ENCODE measurements at places on chromosomes 5 and 9.

GRCh38 chr5:79642210-79642609 lies 30.0 kb downstream of the TENT2 start:
- DNase-seq: no peak

DNA sequence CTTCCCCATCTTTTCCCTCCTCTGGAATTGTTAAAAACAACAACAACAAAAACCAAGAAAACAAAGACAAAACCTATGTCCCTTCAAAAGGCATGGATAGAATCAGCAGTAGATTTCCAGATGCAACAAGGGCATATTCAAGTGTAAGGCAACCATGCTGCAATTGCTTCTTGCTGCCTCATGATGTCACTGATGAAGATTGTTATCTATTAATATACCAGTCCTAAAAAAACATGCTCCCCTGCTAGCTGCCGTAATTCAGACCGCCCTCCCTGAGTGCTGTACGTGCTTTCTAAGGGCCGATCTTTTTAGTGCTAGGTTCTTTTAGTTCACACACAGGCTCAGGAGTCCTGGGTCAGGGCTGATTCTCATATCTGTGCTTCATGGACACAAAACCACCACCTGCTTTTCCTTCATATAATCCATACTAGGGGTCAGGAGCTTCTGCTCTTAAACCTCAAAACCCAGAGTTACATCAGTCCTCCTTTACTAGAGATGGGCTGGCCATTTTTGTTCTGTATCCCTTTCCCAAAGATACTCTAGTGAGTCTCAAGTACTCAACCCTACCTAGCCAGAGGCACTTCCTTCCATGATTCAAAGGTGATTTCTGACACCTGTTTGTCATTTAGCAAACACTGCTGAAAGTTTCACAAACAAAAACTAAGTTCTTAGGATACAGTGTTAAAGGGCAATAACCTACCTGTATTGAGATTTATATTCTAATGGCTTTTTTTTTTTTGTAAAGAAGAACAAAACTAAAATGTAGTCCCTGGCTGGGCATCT lies 82.1 kb downstream of the GIN1 start:
- no peak for DNase-seq

- DNase-seq: no peak
Observed at GRCh38 chr5:169175733-169176132, 125.2 kb downstream of the SLIT3 start.

DNA sequence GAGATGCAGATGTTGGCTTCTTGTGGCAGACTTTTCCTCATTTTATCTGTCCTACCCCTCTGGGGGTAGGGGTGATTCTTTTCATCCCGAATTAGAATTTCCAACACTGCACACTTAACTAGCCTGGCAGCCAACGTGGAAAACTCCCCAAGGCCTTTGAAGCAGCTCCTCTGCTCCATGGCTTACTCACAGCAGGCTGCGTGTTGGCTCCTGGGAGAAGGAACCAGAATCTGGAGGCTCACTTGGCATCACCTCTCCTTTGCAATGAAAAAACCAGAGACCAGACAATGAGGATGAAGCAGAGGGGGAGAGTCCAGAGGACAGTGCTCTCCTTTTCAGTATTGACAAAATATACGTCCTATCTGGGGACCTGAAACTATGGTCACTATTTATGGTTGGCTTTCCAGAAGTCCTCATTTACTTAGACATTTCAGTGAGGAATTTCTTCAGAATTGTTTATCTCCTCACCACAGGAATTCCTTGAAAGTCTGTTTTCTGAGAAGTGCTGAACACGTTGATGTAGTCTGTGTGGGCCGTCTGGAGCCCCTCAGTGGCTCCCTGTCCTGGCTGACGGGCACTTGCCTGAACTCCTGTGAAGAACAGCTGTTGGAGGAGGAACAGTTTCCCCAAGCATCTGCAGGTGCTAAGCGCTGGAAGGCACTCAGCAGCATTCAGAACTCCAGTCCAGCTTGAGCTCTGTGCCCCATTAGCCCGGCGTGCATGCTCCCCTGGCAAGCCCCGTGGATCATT lies 231.3 kb downstream of the RFK start:
- no peak for DNase-seq

- DNase-seq: no peak
Observed at GRCh38 chr5:170427672-170428236, 38.6 kb upstream of the KCNMB1 start.

GRCh38 chr5:132388244-132389050 lies 18.9 kb downstream of the SLC22A5 start:
- no peak for DNase-seq

- peak; percentile 16 for DNase-seq
Observed at GRCh38 chr5:141208478-141208877, at the start of gene PCDHB12. Gene PCDHB12 (plus strand): TSS chr5:141208719. CDS start chr5:141208908, 189 bp downstream.

DNA sequence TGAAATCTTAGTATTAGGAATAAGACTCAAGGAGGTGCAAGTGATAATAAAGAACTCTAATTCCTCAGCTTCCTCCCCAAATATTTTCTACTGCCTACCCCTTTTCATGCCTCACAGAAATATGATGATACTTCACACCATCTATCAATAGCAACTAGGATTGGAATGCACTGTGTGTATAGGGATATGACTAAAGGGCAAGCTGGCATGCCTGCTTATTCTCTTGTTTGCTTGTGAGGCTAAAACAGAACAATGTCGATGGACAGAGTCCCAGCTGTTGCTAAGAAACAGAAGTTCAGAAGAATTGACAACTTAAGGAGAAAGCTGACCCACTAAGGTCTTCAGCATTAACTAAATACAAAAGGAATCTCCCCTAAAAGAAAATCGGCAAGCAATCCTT lies 9.7 kb upstream of the CHD1 start:
- no peak for DNase-seq

DNA sequence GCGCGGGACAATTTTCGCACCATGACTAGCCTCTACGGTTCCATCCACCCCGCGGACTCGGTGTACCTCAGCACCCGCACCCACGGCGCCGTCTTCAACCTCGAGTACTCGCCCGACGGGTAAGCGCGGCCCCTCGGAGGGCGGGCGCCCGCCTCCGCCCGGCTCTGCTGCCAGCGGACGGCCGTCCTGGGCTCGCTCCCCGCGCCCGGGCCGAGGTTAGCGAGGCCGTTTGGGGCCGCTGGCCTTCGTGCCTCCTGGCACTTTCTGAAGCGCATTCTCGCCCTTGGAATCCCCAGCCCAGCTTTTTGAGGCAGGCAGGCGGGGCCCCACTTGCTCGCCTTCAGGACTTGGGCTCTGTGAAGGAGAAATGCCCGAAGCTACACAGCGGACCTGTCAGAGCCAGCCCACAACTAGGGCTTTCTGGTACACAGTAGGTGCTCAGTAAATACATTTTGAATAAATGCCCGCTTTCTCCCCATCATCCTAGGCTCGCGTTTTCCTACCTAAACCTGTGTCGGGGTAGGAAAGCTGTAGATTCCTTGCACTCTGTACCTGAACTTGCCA lies 772 bp downstream of the DCAF10 start:
- no peak for DNase-seq

- DNase-seq: peak; percentile 51
Observed at GRCh38 chr5:151772029-151772845, 483 bp downstream of the G3BP1 start.

- DNase-seq: no peak
Observed at GRCh38 chr5:2569774-2570542, 181.5 kb downstream of the IRX2 start.

DNA sequence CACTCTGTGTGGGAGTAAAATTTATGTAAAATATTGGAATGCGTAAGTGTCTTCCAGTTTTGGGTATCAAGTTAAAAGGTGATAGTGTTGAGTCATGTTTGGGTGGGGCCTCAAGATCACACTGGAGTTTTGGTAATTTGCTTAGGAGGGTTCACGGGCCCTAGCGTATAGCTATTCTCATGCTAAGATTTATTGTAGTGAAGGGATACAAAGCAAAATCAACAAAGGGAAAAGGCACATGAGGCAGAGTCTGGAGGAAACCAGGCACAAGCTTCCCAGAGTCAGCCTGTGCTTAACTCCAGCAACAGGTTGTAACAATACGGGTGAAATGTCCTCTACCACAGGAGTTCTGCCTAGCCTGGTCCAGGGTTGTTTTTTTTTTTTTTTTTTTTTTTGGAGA lies 20.2 kb downstream of the HSPA4 start:
- DNase-seq: no peak

DNA sequence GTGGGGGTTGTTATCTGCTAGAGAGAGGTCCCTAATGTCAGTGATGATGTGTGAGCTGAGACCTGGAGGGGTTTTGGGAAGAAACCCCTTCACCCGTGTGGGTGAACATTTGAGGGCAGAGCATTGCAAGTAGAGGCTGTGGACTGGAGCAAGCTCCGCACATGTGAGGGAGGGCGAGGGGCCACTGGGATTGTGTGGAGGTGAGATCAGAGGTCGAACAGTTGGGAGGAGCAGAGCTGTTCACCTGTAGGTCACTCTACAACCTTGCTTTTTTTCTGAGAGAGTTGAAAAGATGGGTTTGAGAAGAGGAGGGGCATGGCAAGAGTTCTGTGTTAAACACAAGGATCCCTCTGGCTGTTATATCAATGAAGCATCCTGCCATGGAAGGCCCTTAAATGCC lies 480.4 kb upstream of the ZNF608 start:
- DNase-seq: no peak

DNA sequence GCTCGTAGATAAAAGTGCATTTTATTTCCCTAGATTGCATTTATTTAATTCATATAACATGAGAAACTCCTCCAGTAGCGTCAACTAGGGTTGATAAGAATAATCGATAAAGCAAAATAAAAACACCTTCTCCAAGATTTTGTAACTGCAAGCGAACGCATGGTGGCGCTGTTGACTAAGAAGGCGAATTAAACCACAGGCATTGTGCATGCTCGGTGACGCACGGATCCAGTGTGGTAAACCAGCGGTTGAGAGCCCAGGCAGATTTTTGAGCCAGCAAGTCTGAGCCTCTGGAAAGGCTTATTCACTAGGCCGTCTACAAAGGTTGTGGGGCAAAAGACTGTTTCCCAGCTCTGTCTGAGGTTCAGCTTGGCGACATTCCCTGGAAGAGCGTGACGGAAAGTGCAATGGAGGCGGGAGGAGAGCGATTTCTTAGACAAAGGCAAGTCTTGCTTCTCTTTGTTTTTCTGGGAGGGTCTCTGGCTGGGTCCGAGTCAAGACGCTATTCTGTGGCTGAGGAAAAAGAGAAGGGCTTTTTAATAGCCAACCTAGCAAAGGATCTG lies at the start of gene PCDHB3:
TSS of gene PCDHB3 (plus strand) at position 231 of the 563 bp plus-strand sequence. CDS start at position 408, 177 bp downstream.
- DNase-seq: peak; percentile 29

- DNase-seq: no peak
Observed at GRCh38 chr5:150264667-150265603, 24.6 kb downstream of the CAMK2A start.

DNA sequence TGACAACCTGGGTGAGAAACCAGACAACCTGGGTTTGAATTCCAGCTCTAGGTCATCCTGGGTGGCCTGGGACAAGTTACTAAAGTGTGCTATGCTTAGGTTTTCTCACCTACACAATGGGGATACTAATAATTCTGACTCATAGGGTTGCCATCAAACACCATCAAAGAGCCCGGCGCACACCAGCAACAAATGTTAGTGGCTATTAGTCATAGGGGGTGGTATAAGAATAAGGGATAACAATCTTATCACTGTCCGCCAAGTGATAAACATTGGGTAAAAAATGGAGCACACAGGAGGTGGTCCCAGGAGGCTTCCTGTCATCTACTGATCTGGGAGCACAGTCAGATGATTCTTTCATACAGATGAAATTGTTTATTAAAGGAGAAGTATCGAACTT lies 61.4 kb upstream of the AFAP1L1 start:
- DNase-seq: no peak

DNA sequence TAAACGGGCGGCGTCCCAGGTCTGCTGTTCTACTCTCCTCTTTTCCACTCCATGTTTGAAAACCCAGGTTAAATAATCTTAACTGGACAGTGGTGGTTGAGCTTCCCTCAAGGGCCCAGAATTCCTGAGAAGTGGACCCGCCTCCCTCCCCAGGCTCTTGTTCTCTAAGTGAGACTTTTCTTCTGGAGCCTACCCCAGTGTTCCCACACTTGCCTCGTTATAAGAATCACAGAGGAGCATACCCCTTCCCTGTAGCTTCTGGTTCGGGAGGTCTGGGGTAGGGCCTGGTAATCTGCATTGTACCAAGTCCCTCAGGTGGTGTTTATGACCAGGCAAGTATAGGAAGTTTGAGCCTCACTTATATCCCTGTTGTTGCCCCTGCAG lies 12.0 kb downstream of the PSD2 start:
- DNase-seq: no peak

DNA sequence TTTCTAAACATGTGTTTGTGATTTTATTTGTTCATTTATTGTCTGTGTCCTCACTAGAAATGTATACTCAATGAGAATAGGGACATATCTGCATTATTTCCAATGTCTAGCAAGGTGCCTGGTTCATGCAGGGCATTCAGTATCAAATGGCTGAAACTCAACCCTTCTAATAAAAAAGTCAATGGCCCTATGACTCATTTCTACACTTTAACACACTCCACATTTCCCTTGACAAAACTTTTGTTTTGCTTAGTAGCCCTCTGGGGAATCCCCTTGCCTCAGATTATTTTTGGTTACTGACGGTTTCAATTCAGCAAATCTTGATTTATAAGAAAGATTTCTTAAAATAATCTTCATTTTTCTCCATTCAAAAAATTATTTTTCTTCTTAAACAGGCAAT lies 206.0 kb upstream of the DMRTA1 start:
- DNase-seq: no peak

GRCh38 chr5:168422431-168422830 lies 63.8 kb upstream of the RARS1 start:
- DNase-seq: no peak

- no peak for DNase-seq
Observed at GRCh38 chr5:123538670-123539459, 26.9 kb downstream of the CSNK1G3 start.

DNA sequence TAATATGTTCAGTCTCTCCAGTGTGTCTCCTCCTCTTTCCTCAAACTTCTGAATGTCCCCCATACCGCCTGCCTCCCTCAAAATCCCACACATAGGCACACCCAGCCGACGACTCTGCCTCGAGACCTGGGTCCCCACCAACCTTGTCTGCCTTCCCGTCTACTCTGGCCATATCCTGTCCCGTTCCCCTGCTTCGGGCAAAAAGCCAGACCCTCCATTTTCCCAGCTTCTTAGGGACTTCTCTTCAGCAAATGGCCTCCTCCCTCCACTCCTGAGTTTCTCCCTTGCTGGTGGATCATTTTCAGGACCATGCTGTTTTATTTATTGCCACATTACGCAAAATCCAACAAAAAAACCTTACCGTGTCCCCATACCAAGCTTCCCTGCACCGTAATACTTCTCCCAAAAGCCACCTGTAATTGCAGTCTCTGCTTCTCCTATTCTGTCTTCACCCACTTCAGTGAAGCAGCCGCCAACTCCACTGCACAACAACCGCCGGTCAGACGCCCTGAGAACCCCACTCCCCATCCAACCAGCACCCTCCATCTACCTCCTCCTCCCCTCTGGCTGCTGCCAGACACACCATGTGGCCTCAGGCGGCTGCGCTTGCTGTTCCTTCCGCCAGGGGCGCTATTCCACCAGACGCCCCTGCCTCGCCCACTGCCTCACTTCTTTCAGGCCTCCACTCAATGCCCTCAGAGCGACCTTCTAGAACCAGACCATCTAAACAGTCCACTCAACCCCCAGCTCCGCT lies 117.0 kb downstream of the TRPM6 start:
- no peak for DNase-seq

- DNase-seq: no peak
Observed at GRCh38 chr9:131733541-131734061, 6.3 kb downstream of the RAPGEF1 start.

Measured in globus pallidus (tissue), 1 donor.